ENCODE measurements at places on chromosomes 2 and 18.

GRCh38 chr2:23456396-23456795 is 71.4 kb downstream of the KLHL29 start:
- no peak for DNase-seq

GRCh38 chr18:59359576-59359952 is 499 bp upstream of the LMAN1 start:
- DNase-seq: no peak

GRCh38 chr2:143974262-143974661 is 545.7 kb downstream of the ZEB2 start:
- DNase-seq: no peak

- DNase-seq: no peak
These were observed 98.7 kb downstream of the PIGN start for GRCh38 chr18:62088156-62088555.

DNA sequence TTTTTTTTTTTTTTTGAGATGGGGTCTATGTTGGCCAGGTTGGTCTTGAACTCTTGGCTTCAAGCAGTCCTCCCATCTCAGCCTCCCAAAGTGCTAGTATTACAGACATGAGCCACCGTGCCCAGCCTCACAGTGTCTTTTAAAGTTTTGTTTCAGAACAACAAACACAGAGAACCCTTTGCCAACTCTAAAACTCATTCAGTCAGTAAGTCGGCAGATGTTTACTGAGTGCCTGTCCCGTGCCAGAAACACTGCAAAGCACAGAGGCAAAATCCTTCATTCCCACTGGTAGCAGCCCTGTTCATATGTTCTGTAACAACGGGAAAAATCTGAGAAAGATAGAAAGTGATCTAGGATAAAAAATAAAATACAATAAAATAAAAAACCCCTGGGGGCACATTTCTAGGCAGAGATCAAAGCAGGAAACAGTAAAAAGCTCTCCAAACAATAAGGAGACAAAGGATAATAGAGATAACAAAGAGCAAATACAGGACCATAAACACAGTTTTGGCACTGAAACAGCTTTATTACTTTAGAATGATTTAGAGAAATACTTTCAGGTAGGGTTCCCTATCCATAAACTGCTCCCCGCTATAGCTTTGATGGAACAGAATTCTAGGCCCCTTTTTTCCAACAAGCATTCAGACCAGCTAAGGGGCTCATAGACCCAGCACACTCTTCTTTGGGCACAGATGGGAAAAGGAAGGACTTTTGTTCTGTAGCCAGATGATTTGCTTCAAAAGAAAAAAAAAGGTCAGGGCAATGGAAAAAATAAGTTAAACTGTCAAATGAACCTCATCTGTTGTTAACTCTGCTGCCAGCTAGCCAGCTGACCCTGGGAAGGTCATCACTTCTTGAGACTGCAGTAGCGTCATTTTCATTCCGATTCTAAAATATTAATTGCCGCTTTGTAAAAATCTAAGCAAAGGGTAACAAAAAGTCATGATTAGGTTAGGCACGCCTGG is 212.3 kb downstream of the CDH20 start:
- no peak for DNase-seq

Measured in dorsolateral prefrontal cortex (tissue), 122 donors.